HL-60 (cell line): ENCODE measurements at places on chromosomes 7 and 10.

DNA sequence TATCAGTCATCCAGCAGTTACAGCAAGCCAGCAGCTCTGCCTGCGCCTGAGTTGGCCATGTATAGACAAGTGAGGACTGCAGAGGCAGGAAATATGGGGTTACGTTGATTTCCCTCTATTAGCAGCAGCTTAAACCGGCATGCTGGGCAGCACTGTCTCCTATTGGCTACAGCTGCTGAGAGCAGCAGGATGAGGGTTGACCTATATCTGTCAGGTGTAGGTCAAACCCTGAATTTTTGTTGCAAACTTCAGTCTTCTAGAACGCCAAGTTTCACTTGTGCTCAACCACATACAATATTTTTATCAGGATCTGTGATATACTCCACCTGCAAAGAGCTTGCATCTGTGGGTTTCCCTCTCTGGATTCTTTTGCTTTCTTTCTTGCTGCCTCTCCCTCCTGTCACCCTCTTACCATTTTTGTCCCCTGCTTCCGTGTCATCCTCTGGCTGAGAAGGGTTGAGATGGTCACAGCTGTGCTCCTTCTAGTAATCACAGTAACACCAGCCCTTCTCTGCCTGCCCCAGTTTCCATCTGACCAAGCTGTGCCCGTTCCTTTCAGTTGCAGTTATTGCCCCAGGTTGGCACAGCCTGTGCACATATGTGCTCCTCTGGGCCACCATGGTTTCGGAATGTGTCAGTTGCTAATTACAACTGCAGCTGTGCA lies 23.8 kb upstream of the GLCCI1 start:
- no peak for DNase-seq

DNA sequence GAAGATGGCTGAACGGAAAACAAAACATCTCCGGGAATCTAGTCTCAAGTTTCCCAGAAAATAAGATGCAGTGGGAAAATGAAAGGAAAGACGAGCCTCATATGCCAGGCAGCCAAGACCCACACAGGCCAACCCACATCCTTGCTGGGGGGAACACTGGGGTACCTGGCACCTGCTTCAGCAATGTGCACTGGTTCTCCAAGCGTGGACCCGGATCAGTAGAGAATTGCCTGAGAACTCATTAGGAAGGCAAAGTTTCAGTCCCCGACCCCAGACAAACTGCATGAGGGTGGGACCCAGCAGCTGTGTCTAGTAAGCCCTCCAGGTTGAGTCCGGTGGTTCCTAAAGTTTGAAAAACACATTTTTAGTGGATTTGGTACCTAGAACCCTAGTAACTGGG lies 18.4 kb downstream of the FAM53B start:
- no peak for DNase-seq

DNA sequence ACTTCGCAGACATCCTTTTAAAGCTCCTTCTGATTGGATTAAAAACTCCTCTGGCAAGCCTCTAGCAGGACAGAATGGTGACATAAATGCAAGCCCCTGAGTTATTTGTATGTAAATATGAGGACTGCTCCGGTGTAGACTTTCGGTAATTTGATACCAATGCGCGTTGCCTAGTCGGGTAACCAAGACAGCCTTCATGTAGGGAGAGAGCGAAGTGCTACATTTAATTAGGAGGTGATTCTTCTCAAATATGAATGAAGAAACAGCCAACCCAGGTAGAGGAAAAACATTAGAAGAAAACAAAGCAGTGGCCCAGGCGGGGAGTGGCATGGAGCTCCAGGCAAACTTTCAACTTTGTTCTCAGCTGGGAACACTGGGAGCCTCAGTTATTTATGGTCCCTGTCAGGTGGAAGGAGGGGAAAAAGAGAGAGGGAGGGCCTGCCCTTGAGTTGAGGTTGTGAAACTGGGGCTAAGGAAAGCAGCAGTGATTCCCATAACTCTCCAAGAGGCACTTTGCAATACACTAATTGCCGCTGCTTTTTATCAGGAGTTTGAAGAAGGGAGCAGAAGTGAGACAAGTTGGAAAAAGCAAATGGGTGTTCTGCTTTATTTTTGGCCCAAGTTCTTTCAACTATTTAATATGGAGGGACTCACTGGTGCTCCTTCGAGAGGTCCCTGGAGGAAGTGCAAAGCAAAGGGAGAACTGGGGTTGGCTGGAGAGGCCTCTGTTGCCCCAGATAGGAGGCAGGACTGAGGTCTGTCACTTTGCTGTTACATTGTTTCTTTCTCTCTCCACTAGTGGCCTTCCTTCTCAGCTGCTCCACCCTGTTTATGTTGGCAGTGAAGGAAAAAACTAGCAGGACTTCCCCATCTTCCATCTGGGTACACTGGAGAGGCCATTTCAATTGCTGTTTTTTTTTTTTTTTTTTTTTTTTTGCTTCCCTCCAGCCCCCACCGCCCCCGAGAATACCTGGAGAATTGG lies 234.6 kb upstream of the CCDC6 start:
- no peak for DNase-seq

DNA sequence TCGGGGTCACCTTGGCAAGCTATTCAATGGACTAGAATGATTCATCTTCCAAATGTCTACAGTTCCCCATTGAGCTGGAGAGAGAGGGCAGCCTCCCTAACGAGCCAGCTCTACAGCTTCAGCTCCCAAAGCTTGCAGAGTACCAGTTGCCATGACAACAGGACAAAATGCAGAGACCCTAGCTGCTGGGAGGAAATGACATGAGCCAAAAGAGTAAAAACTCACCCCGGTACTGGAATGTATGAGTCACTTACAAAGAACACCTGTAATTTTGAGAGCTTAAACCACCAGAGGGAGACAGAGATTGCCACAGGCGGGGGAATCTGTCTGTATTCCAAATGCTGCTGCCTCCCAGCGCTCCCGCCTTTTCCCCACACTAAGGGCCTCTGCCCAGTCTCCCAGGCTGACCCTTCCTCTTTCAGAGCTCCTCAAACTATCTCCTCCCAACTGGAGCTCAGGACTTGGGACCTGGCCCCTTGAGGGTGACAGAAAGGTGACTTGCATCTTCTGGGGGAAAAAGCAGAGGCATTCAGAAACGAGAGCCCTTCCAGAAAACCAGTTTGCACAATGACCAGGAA lies 95.5 kb downstream of the CUL2 start:
- peak; percentile 61 for DNase-seq

GRCh38 chr7:66050990-66051448 lies 24.6 kb upstream of the ASL start:
- no peak for DNase-seq

GRCh38 chr10:123962756-123963530 lies 71.3 kb upstream of the CPXM2 start:
- DNase-seq: no peak

DNA sequence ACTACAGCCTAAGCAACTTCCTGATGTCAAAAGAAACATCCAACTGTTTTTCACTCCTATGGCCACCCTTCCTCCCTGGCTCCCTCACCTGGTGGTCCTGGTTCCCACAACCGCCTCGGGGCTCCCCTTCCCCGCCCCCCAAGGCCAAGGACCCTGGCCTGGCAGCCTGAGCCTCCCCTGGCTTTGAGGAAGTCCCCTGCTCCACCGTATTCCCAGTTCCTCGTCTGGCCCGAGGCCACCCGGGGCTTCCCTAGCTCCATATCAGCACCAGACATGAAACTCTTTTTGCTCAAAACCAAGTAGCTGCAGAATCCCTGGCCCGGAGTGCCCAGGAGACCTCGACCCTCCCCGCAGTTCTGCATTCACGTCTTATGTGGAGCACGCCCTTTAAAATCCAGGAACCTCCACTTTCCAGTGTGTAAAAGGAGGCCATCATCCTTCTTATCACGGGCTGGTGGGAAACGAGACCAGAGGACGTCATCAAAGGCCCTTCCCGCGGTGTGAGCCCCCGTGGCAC lies 82.9 kb downstream of the PRKAG2 start:
- DNase-seq: no peak

DNA sequence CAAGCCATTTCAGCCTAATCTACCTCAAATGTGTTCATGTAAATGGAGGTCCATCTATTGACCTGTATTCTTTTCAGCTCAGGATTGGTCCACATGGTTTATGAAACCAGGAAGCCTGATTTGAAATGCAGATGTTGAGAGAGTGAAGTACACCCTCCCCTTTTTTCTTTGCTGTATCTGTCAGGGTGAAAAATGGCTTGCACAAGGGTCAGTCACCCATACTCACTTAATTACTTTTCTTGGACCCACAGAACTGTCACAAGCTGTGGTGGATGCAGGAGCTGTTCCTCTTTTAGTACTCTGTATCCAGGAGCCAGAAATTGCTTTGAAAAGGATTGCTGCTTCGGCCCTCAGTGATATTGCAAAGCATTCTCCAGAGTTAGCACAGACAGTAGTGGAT lies 41.2 kb downstream of the SPAG6 start:
- DNase-seq: peak; percentile 1

GRCh38 chr7:28296571-28297483 lies 115.5 kb upstream of the CREB5 start:
- DNase-seq: peak; percentile 16

DNA sequence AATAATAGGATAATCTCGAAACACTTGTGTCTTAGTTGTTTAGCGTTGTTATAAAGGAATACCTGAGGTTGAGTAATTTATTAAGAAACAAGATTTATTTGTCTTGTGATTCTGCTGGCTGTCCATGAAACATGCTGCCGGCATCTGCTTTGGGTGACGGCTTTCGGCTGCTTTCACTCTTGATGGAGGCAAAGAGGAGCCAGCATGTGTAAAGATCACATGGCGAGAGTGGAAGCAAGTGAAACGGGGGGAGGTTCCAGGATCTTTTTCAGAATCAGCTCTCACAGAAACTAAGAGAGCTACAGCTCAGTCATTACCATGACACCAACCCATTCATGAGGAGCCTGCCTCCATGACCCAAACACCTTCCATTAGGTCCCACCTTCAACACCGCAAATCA lies 402.8 kb downstream of the CDC14C start:
- DNase-seq: no peak

GRCh38 chr10:24115403-24115802 lies 93.5 kb upstream of the KIAA1217 start:
- DNase-seq: no peak

DNA sequence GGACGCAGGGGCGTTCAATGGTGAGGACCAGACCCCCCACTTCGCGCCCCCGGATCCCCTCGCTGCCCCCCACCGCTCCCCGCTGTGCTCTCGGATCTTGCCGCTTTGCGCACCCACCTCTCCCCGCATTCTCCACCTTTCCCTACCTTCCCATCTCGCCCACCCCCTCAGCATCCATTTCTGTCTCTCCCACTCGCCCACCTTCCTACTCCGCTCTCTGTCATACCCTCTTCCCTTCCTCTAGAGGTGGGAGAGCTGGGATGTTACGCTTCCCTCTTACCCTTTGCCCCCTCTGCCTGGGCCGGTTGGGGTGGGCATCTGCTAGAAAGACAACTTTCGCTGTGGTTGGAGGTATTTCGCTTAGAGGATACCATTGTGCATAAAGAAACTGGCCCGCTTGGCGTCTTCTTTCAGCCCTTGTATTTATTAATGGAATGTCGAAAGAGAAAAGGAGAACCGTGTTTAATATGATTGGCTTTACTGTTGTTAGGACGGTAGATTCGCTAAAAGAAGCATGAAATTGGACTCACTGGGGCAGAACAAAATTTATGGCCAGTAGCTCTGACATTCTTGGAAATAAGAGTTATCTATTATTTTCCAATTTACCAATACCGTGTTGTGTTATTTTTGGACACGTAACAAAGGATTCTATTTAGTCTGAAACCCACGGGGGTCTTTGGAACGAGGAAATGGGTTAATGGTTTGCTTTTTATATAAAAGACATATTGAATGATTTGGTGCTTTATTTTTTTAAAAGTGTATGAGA lies 873 bp downstream of the PRKAR2B start:
- no peak for DNase-seq

- peak; percentile 93 for DNase-seq
Measured at GRCh38 chr10:96642973-96643372, 56.2 kb upstream of the TM9SF3 start.

DNA sequence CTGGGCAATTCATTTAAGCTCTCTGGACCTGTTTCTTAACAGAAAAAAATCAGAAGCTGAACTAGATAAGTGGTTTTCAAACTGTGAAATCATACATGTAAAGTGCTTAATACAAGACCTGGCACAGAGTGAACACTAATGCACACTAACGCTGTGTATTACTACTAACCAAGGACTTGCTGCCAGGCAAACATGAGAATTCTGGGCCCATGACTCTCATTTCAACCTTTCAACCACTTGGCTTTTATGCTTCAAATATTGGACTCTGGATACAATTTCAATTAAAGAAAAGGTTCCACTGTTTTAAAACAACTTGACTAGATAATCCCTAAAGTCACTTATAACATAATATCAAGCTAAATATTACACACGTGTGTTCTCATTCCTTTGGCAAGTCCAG lies 73.4 kb downstream of the SRPK2 start:
- no peak for DNase-seq

DNA sequence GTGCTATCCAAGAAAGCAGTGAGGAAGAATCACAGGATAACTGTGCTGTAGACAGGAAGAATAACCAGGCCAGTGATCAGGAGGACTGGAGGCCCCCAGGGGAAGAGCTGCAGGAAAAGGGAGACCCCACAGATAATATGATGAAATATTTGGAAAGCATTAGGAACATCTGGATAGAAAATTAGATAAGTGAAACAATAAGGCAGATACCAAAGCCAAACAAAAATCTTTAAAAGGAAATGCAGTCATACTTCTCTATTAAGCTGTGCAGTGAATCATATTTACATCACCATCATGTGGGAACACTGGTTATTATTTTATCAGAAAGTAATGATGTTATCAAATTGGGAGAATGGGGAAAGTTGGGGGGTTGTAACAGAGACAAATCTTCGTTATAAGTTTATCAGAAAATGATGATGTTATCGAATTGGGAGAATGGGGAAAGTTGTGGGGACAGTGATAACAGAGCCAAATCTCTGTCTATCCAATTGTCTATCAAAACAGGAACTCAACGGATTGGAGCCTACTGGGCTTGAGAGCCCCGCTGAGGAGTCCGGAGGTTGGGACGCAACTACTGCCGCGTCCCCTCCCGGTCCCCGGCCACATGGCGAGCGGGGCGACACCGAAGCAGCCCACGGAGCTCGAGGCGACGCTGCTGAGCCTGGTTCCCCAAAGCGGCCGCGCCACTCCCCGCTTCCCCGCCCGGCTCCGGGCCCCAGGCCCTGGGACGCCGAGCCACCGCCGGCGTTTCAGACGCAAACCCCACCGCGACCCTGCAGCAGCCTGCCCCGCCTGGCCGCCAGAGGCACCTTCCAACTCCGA lies 14.0 kb upstream of the RALA start:
- no peak for DNase-seq

DNA sequence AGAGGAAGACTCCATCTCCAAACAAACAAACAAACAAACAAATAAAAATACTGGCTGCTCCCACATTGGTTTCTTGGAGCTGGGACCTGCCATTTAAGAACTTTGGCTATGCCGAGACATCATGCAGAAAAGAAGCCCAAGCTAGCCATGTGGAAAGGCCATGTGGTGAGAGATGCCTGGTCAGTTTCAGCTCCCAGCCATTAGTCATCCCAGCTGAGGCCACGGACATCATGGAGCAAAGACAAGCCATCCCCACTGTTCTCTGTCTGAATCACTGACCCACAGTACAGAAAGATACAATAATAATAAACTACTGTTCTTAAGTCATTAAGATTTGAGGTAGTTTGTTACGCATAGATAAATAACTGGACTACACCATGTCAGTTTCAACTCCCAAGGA lies 70.0 kb upstream of the PCBD1 start:
- DNase-seq: no peak

GRCh38 chr7:135001390-135002165 lies 15.3 kb downstream of the AGBL3 start:
- no peak for DNase-seq

GRCh38 chr10:77456414-77456813 lies 181.2 kb downstream of the KCNMA1 start:
- DNase-seq: no peak
